ENCODE measurements at places on chromosomes 2 and 18. TPM values are rescaled to one million over a fixed set of nuclear protein-coding genes. Genes with fewer than 3 reads are reported as not detected.

The GALNT13 gene
- total RNA-seq = 0.55 TPM

The MRPL44 gene
- total RNA-seq = 30.5 TPM

The RIOK3 gene
- 69.3 TPM for total RNA-seq

The GNAL gene
- not detected for total RNA-seq

The FSHR gene
- total RNA-seq = not detected

The ADD2 gene
- total RNA-seq = 14.2 TPM

The CHRND gene
- not detected for total RNA-seq

The RAB27B gene
- total RNA-seq = 2.0 TPM

The CNTNAP5 gene
- total RNA-seq = not detected

The TRABD2A gene
- total RNA-seq = 71.9 TPM

The RSAD2 gene
- total RNA-seq = 74.5 TPM

The DSG4 gene
- total RNA-seq = not detected

The SERPINB13 gene
- not detected for total RNA-seq

DNA sequence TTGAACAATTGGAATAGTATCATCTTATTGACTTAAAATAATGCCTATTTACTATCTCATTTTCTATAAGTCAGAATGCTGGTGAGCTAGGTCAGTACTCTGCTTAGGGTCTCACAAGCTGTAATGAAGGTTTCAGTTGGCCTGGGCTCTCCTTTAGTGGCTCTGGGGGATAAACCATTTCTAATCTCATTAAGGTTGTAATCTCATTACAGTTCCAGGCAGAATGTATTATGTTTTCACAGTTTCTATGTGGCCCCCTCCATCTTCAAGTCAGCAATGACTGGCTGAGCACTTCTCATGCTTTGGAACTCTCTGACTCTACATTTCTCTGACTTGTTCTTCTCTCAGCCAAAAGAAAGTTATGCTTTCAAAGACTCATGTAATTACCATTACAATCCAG is 163.1 kb downstream of the CCDC178 start:
- H3K4me1 ChIP-seq = no peaks in the 10 kb centered on the region
- no peak overlapping the region for H3K27ac ChIP-seq
- no peaks in the 10 kb centered on the region for H3K27me3 ChIP-seq
- no peak for DNase-seq
- H3K36me3 ChIP-seq = no peaks in the 10 kb centered on the region

GRCh38 chr2:42141687-42142546 is 27.2 kb upstream of the EML4 start:
- peaks cover 51% of the 10 kb centered on the region for H3K4me1 ChIP-seq
- no peaks in the 10 kb centered on the region for H3K27me3 ChIP-seq
- H3K4me3 ChIP-seq = peak overlapping the region; percentile 22
- H3K36me3 ChIP-seq = peaks cover 1% of the 10 kb centered on the region
- peak overlapping the region; percentile 16 for H3K27ac ChIP-seq

DNA sequence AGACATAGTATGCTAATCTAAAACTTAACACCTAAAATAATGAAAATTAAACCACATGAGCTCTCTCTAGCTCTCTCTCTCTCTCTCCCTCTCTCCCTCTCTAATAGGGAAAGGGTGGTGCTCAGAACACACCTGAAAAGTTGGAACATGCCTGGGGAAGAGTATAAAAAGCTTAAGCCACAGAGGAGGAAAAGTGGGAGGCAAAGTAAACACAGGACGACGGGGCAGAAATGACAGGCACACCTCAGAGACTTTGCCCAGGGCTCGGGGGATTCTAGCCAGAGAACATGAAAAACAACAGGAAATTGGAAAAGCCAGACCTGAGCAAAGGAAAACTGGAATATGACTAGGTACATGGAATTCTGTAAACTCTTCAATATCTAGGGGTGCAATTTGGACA is 666.1 kb downstream of the BCL11A start:
- no peaks in the 10 kb centered on the region for H3K27me3 ChIP-seq
- no peaks in the 10 kb centered on the region for H3K36me3 ChIP-seq
- peak overlapping the region; percentile 38 for H3K4me3 ChIP-seq
- H3K27ac ChIP-seq = peak overlapping the region; percentile 64
- peaks cover 45% of the 10 kb centered on the region for H3K4me1 ChIP-seq
- DNase-seq = no peak

DNA sequence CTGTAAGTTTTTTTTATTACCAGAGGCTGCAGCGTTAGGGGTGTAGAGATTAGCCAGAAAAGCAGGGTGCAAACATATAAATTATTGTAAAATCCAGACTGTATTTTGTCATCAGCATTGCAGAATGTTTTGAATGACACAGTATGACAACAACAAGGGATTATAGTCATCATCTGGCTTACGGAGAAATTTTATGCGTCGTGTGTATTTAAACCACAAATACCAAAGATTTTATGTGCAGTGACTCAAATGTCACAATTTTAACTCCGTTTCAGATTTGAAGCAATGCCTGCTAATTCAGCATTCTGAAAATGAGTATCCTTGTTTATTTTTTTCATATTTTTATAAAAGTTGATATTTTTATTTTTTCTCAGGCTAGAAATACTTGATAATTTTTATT is 19.4 kb upstream of the TMX3 start:
- peaks cover 1% of the 10 kb centered on the region for H3K27me3 ChIP-seq
- no peak overlapping the region for H3K27ac ChIP-seq
- DNase-seq = no peak
- no peak overlapping the region for H3K4me3 ChIP-seq
- H3K36me3 ChIP-seq = no peaks in the 10 kb centered on the region

GRCh38 chr2:222950638-222951285 is 89.9 kb downstream of the ACSL3 start:
- DNase-seq = no peak
- H3K27me3 ChIP-seq = peaks cover 24% of the 10 kb centered on the region
- H3K4me3 ChIP-seq = no peak overlapping the region
- H3K4me1 ChIP-seq = no peaks in the 10 kb centered on the region

DNA sequence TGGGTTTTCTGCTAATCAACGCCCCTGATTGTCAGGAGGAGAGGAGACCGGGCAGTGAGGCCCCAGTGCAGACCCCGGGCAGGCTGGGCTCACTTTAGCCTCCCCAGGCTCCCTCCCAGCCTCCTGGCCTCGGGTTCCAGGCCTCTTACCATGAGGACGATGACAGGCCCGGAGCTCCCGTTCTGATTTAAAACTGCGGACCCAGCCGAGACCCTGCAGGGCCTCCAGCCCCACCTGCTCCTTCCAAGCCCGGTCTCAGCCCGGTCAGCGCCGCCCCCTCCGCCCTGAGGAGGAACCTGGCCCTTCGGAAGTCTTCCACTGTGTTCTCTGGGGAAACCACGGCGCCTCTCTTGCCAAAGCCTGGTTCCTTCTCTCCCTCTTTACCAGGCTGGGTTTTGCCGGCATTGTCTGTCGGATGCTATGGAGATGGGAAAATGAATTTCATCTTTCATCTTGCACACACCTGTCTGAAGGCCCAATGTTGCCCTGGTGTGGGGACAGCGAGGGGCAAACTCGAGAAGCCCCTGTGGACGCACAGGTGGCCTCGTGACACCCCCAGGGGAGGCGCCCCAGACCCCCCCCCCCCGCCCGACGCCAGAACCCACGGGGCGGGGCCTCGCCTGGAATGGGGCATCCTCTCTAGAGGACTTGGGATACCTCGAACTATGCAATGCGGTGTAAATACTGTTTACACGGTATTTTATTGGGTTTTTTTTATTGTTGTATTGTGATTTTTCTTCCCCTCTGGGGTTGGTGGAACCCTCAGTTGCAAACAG is 37.7 kb upstream of the CTDP1 start:
- H3K4me3 ChIP-seq = no peak overlapping the region
- peaks cover 3% of the 10 kb centered on the region for H3K27me3 ChIP-seq
- H3K4me1 ChIP-seq = peaks cover 6% of the 10 kb centered on the region
- no peak for DNase-seq

- H3K36me3 ChIP-seq = no peaks in the 10 kb centered on the region
- H3K4me3 ChIP-seq = no peak overlapping the region
- peaks cover 9% of the 10 kb centered on the region for H3K27me3 ChIP-seq
Measured at GRCh38 chr2:172712251-172712650, 23.4 kb upstream of the RAPGEF4 start.

DNA sequence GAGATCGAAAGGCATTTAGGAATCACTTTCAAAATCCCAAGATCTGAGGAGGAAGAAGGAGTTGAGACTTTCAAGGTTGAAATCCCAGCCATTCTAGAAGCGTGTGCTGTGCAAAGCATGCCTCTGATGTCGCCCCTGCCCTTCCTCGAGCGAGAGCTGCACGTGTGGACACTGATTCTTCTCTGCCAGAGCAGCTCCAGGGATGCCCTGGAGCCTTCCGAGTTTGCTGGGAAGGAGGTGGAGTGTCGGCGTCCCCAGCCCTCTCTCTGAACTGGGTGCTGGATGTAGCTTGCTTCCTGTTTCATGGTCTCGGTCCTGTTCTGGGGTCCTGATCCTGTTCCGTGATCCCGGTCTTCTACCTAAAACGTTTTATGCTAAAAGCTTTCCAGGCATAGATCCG is 76.1 kb downstream of the TWIST2 start:
- no peak overlapping the region for H3K4me3 ChIP-seq
- H3K27ac ChIP-seq = no peak overlapping the region
- DNase-seq = no peak
- no peaks in the 10 kb centered on the region for H3K4me1 ChIP-seq

- H3K4me3 ChIP-seq = peak overlapping the region; percentile 99
- DNase-seq = peak; percentile 49
- H3K27me3 ChIP-seq = no peaks in the 10 kb centered on the region
- H3K36me3 ChIP-seq = peaks cover 14% of the 10 kb centered on the region
- peaks cover 37% of the 10 kb centered on the region for H3K4me1 ChIP-seq
- H3K27ac ChIP-seq = peak overlapping the region; percentile 97
Measured at GRCh38 chr2:64018701-64019082, 536 bp downstream of the VPS54 start.

DNA sequence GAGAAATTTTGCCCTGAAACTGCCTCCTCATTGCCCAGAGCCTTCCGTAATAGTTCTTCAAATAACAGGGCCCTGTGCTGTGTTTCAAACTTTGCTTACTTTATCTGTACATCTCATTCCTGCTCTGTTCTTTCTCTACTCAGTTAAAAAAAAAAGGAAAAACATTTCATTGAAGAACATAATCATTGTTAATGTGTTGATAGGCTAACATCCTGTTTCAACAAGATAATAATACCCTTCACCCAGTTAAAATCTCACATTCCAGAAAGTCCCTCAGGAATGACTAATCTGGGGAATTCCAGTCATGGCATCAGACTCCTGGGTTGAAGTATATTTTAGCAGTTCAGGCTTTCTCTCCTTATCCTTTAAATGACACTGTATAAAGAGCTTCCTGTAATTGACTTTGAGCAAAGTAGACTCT is 45.6 kb upstream of the ITGAV start:
- H3K27ac ChIP-seq = no peak overlapping the region
- no peaks in the 10 kb centered on the region for H3K4me1 ChIP-seq
- no peaks in the 10 kb centered on the region for H3K36me3 ChIP-seq
- peaks cover 2% of the 10 kb centered on the region for H3K27me3 ChIP-seq
- no peak for DNase-seq

DNA sequence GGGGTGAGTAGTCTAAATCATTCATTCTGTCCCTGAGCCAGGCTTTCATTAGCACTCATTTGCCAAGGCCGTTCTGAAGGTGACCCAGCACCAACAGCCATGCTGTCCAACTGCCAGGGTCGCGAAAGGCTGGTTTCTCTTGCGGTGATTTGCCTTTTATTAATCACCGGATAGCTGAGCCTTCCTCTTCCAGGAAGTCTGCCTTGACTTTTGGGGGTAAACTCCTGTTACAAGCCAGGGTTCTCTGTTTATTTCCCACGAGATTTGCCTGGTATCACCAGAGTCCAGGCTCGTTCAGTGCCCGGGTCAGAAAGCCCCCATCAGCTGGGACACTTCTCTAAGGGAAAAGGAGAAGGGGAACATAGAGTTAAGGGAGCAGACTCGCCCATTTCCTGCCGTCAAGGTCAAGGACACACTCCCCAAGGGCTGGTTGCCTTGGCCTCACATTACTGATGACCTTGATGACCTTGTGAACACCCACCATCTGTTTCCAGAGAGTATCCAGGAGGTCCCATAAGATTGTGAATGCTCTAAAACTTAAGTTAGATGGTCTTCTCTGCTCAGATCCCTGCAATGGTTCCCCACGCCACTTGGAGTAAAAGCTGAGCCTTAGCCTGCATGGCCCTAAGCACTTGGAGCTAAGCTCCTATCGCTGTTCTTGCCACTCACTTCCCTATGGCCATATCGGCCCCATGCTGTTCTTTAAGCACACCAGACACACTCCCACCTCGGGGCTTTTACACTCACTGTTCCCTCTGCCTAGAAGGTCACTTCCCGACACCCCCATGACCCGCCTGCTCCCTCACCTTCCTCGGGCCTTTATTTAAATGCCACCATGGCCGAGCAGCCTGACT is 118.0 kb upstream of the STPG4 start:
- no peak overlapping the region for H3K27ac ChIP-seq
- no peak for DNase-seq
- H3K36me3 ChIP-seq = no peaks in the 10 kb centered on the region
- H3K4me3 ChIP-seq = no peak overlapping the region
- peaks cover 3% of the 10 kb centered on the region for H3K27me3 ChIP-seq
- peaks cover 3% of the 10 kb centered on the region for H3K4me1 ChIP-seq

DNA sequence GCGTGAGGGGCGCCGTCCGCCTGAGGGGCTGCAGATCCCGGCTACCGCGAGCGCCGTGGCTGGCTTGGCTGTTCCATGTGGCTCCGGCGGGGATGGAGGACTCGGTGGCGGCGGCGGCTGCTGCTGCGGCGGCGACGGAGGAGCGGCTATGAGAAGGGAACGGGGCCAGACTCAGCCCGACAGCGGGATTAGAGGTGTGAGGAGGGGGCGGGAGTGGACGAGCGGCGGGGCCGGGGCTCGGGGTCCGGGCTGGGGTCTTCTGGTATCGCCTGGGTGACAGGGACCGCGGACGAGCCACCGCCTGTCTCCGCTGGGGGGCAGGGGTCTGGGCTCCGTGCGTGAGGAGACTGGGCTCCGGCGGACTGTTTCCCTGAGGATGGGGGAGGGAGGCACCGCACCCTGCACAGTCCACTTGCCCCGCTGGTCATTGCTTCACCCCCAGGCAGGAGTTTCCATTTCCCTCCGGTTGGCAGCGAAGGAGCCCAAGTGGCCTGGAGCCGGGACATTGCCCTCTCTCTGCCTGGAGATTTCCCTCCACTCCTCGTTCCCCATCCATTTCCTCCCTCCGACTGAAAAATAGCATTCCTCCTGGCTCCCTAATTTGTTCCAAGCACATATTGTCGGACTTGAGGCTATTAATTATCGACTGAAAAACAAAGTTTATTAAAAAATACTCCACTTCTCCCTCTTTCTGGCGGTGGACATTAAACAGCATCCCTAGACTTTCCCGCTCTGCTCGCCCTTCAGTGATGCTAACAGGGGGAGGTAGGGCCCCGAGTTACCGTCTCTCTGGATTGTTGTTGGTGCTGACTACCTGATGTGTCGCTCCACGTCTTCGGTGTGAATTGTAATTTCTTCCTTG is 577 bp downstream of the EHBP1 start:
- H3K4me1 ChIP-seq = peaks cover 31% of the 10 kb centered on the region
- peak overlapping the region; percentile 73 for H3K27ac ChIP-seq
- peaks cover 2% of the 10 kb centered on the region for H3K27me3 ChIP-seq

- peak overlapping the region; percentile 96 for H3K27ac ChIP-seq
- peak overlapping the region; percentile 89 for H3K4me3 ChIP-seq
- H3K36me3 ChIP-seq = peaks cover 5% of the 10 kb centered on the region
- peaks cover 20% of the 10 kb centered on the region for H3K4me1 ChIP-seq
Measured at GRCh38 chr2:61763605-61764034, 90.2 kb downstream of the FAM161A start.

GRCh38 chr2:28185891-28186290 is 206.8 kb upstream of the FOSL2 start:
- H3K27ac ChIP-seq = no peak overlapping the region
- no peak overlapping the region for H3K4me3 ChIP-seq
- H3K27me3 ChIP-seq = no peaks in the 10 kb centered on the region
- DNase-seq = no peak
